Left kidney (tissue), 8 donors: ENCODE measurements at places on chromosomes 6 and 20.

GRCh38 chr6:155687645-155688044 is 232.0 kb upstream of the NOX3 start:
- no peak for DNase-seq

- DNase-seq: no peak
Measured at GRCh38 chr20:18585134-18585533, 2.7 kb upstream of the DTD1 start.

DNA sequence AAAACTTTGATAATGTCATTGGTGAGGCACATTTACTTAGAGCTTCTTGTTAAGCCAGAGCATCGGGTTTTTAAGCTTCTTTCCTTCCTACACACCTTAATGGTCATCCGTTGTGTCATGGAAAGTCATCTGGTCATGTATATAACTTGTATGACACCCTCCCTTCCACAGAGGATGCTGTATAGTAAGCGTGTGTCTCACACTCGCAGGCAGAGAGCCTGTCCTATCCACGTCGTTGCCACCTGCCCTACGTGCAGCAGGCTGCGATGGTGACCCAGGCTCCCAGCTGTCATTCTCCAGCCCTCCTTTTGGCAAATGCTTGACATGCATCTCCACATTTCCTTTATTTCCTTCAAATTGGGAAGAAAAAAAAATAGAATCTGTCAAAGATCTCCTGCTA is 85.6 kb downstream of the MYB start:
- no peak for DNase-seq

DNA sequence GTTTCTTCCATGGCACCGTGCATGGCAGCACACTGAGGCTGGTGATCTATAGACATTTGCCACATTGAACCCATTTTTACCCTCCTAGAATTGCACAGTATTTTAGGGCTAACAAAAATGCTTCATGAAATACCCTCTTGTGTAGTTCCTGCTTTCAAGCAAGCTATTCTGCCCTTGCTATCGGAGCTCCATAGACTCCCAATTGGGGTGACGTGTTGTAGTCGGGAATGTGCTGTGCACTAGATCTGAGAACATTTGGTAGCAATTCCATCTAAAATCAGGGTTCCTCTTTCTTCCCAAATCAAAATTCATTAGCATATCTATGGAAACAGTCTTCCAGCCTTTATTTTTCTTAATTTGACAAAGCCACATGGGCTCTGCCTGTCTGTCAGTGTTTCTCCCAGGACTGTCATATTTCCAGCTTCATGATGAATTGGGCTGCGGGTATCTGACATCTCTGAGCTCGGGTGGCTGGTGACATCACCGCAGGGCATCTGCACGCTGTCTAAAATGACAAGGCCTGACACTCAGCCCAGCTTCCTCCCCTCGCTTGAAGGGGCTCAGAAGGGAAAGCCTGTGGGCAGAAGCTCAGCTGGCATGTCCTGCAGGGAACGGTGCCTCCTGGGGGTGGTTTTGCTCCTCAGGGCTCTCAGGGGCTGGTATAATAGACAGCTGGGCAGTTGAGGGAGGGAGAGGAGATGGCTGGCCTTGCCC is 406.4 kb downstream of the QKI start:
- no peak for DNase-seq

GRCh38 chr6:143155681-143156080 is 95.0 kb downstream of the AIG1 start:
- no peak for DNase-seq

DNA sequence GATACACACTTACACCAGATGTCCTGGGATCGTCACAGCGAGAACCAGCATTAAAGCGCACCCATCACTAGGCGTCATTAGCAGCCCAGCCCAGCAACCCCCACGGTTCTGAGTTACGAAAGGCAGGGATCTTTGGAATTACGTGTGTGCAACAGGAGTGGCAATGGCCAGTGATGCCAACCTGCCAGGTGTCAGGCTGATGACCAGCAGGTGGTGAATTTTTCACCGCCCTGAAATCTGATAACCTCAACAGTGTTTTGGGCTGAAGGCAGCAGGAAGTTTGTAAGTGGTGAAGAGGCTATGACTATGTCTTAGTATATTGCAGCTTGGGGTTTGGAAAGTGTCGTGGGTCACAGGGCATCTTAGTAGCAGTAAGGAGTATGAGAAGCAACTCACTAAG is 166.1 kb downstream of the TMEM242 start:
- no peak for DNase-seq
